Fibroblast of villous mesenchyme (primary cell): ENCODE measurements at places on chromosomes 3 and 15. TPM values are rescaled to one million over a fixed set of nuclear protein-coding genes. Genes with fewer than 3 reads are reported as not detected.

Gene RBMS3
- total RNA-seq, result 64.1 and 85.9 TPM in 2 replicates

Gene SENP8
- total RNA-seq, result 1.3 and 2.6 TPM in 2 replicates

GRCh38 chr3:57967590-57967989, 40.6 kb upstream of the FLNB start:
- DNase-seq, result no peak

DNA sequence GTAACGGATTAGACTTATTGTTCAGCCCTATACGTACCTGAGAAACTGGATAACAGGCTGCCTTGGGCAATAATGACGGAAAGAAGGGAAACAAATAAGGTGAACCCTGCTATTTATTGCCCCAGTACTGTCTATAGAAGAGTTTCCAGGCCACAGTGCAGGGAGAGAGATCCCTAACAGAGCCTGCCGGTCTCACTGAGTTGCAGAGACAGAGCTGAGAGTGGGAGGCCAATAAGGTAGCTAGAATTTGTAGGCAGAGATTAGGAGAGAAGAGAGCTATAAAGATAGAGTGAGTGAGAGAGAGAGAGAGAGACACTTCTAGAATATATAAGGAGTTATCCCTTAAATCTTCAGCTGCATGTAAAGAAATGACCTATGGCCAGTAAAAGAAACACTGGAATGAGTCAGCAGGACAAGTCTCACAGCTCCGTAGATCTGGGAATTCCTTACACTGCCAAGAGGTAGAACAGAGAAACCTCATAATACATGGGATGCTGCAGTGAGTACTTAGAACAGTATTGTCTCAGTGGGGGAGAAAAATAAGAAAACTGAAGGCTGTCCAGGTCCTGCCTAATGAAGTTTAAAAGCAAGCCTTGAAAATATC, 51.8 kb downstream of the ST3GAL6 start:
- peak; percentile 84 for DNase-seq

- DNase-seq, result no peak
These were observed 593.3 kb downstream of the FHIT start for GRCh38 chr3:60657972-60658371.
